ENCODE measurements at places on chromosomes 3 and 15.

GRCh38 chr3:18087988-18088387 lies 337.2 kb downstream of the SATB1 start:
- ATAC-seq, result no peak

DNA sequence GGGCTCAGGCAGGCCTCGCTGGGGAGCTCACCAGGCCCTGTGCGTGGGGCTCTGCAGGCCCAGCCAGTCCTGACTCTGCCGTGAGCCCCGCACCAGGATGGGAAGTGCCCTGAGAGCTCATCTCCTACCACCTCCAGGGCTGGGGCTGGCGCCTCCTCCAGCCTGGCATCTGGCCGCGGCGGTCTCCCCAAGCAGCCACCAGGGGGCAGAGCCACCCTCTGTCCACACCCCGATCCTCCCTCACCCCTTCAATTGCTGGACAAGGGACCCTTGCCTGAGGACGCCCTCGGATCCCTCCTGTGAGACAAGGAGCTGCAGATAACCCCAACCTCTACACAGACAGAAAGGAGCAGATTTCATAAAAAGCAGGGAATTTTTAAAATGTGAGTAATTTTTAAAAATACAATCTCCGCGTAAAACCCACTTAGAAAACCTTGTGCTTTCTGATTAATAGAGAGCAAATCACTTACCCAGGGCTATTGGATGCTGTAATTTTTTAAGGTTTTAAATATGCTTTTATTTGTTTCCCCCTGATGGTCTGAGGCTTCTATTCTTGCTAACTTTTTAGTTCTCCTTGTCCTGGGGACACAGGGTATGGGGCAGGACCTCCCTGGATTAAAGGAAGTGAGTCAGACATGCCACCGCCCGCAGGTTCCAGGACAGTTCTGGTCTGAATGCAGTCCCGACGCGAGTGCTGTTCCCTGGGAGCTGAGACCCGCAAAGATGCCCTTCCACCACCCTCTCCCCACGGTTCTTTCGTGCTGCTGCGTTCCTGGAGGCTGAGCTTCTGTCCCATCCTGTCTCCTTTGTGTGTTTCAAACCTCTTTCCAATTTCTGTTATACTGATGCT lies 52.3 kb upstream of the CHRNA7 start:
- peak; percentile 89 for ATAC-seq

DNA sequence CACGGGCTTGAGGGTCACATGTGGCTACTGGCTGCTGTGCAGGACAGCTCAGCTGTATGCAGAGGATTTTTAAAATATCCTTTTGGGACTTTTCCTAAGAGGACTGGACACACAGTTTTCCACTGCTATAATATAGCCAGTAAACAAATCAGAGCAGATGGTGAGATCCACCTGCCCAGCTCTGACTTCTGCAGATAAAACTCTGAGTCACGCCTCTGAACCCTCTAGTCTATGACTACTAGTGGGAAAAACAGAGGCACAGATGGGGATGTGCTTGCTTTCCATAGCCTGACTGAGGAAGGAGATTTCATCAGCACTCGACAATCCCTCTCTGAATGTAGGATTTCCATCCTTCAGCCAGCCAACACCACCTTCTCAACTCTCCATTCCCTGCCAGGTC lies 45.1 kb downstream of the COLQ start:
- ATAC-seq, result no peak

GRCh38 chr15:89754361-89755154 lies 3.5 kb upstream of the MESP1 start:
- no peak for ATAC-seq

DNA sequence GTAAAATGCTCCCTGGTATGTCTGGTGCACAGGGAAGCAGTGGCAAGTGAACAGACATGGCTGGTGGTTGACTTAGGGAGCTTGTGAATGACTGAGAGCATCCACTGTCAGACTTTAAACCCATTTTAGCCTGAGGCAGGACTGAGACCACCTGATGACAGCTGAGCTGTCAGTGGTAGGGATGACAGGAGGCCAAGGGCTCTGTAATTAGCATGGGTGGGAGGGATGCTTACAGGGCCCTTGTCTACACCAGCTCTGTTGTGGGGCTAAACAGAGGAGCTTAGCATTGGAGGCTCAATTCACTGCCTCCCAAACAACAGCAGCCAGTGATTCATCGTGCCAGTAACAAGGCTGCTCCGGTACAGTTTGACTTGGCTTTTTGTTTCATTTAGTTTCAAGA lies 169.4 kb downstream of the CHST2 start:
- no peak for ATAC-seq

DNA sequence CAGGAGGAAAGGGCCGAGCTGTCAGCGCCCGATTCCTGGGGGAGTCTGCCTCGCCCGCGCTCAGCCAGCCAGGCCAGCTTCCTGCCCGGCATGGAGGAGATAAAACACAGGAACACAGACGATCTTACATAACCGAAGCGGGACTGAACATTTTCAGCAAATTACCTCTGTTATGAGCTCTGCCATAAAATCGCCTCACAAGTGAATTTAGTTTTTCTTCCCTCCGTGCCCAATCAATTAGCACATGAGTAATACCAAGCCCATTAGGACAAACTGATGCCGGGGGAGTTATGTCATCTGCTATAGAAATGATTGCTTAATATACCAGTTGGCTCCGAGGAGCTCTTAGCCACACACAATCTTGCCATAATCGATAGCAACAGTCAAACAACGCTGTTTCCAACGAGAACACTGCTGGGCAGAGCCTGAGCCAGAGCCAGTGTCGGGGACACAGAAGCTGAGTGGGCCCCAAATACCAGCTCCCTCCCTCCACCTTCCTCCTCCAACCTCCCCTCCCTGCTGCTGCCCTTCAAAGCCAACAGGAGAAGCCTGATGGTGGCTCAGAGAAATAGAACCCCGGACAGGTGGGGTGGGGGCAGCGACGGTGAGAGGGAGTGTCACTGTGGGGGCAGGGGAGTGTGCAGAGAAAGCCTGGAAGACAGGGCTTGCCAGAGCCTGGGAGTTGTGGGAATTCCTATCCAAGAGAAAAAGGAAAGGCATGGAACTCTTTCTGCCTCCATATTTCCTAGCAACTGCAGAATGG lies 279.4 kb upstream of the TLE3 start:
- peak; percentile 73 for ATAC-seq

DNA sequence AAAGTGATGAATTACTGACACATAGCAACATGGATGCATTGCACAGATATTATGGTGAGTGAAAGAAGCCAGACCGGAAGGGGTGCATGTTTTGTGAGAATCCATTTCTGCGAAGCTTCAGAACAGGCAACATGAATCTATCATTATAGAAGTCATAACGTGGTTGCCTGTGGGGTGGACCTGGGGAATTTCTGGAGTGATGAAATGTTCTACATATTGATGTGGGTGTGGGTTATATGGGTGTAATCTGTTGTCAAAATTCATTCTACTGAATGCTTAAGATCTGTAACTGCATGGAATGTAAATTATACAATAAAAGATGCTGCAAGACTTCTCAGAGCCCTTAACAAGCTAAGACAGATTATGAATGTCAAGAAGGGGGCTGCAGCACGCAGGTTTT lies 25.2 kb upstream of the TSPAN3 start:
- ATAC-seq, result no peak

GRCh38 chr3:26703519-26703918 lies 80.9 kb downstream of the LRRC3B start:
- ATAC-seq, result no peak

DNA sequence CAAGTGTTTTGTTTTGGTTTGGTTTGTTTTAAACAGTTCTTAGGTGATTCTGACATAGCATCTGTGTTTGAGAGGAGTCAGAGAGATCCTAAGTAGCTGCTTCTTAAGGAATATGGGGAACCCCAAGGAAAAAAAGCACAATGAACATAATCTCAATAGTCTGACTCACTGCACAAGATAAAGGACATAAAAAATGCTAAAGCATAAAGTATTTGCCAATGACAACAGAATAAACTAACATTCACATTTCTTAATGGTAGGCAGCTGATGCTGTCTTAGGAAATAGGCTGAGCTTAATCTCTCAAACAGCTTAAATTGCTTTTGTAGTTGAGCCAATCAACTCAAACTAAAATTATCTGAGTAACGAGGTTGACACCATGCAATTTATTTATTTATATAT lies 2.9 kb downstream of the NCEH1 start:
- no peak for ATAC-seq

DNA sequence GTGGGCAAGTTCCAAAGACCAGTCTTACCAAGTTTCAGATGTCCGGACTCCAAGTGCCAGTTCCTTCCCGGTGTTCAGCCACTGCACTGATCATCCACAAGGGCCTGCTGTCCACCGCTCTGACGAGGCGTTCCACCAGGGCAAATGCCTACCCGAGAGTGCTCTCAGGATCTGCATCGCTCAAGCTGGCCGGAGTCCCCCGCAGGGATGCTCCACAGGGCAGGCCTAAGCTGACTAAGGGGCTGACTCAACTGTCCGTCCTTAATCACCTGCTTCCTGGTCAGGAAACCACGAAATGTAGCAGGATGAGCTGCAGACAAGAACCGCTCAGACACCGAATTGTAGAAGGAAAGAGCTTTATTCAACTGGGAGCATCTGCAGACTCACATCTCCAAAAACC lies 341.6 kb downstream of the KCNH8 start:
- no peak for ATAC-seq

DNA sequence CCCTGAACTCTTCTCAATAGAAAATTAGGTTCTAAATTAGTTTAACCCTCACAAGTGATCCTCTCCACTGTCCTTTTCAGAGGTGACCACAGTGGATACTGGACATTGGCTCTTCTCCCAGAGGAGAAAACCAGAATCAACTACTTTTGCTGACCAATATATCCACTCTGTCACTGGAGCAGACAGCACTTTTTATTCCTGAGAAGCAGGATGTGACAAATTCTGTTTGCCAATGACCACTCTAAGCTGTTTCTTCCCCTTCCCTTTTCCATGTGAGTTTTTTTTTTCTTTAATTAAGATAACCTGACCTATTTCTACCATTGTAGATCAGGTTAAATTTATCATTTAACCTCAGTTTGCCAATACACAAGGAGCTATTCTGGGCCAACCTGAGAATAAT lies 79.7 kb upstream of the ZNF280D start:
- ATAC-seq, result no peak

DNA sequence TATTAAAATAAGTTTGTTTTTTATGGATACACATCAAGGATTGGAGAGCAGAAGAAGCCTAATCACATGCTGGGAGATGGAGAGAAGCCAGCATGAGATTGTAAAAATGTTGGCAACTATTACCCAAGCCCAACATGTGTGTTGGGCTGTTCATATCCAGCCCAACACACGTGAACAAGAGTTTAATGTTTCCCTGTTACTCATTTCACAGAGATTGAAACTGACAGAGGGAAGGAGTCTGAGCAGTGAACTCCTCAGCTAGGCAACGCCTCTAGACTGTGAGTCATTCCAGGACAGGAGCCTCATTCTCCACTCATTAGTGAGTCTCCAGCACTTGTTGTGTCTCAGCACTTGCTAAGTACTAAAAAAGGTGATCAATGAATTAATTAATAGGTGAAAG lies 43.2 kb upstream of the CMSS1 start:
- peak; percentile 89 for ATAC-seq

- peak; percentile 33 for ATAC-seq
Measured at GRCh38 chr3:69200384-69201068, 78.1 kb upstream of the LMOD3 start.

DNA sequence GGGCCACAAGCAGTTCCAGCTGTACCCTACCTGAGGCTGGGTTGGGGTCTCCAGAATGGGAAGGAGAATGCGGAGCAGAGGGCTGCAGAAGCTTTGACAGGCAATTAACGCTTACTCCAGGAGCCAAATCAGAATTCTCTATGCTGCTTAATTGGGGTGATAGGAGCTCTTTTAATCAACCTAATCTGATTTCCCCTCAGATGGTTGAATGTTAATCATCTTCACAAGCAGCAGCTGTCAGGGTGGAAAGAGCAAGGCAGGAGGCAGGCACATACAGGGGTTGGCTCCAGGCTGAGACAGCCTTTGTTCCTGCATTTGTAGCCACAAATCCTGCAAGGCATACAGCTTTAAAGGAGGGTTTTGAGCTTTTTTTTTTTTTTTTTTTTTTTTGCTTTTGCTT lies 2.6 kb downstream of the CILP start:
- ATAC-seq, result no peak

DNA sequence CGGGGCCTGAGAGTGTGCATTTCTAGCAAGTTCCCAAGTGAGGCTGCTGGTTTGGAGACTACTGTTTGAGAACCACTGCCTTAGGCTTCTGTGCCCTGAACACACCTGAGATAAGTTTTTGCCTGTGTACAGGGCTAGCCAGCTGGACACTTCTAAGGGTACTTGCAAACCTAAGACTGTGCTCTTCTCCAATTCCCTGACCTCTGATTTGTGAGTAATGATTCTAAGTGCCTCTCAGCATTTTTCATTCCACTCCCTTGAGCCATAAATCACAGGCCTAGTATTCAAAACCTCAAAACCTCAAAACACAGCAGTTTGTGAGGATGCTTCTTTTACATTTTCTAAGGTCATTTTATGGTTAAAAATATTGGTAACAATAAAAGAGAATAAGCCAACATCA lies 148.4 kb downstream of the CHST2 start:
- ATAC-seq, result peak; percentile 30

- no peak for ATAC-seq
Measured at GRCh38 chr15:67955252-67955651, 98.9 kb upstream of the PIAS1 start.

DNA sequence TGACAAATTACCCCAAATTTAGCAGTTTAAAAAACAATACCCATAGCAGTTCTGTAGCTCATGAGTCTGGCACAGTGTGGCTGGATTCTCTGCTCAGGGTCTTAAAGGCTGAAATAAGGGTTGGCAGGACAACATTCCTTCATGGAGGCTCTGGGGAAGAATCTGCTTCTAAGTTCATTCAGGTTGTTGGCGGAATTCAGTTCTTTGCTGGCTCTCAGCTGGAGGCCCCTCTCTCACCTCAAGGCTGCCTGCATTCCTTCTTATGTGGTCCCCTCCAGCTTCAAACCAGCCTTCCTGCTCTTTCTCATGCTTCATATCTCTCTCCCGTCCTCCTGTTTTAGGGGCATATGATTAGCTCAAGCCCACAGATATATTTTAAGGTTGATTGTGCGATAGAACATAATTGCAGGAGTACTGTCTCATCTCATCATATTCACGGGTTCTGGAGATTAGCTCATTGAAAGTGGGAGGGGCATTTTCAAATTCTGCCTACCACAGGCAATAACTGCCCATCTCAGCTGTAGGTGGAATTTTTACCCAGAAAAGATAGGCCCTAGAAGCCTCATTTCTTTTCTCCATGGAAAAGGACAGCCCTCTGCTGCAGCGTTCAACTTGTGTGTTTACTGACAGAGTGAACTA lies 5.6 kb upstream of the ZBTB47 start:
- ATAC-seq, result no peak

GRCh38 chr3:46400000-46400734 lies 6.7 kb downstream of the CCR5AS start:
- ATAC-seq, result no peak

DNA sequence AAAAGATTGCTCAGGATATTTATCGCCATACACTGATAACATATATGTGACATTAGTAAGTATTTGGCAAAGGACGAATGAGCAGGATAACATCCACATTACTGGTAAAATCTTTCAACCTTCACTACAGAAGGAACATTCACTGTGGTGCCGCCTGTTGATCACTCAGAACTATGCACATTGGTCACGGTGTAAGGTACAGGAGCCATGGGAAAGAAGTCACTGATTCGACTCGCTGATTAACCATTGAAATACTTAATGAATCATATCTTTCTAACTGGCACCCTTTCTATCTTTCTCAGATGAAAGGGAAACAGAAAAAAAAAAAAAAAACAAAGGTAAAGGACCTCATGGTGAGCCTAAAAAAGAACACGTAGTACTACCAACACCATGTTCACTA lies 68.8 kb downstream of the TJP1 start:
- ATAC-seq, result no peak
